AG04450 (cell line): ENCODE measurements at places on chromosomes 5 and 9.

GRCh38 chr9:34171753-34172535, 6.9 kb upstream of the UBAP1 start:
- no peak for DNase-seq

DNA sequence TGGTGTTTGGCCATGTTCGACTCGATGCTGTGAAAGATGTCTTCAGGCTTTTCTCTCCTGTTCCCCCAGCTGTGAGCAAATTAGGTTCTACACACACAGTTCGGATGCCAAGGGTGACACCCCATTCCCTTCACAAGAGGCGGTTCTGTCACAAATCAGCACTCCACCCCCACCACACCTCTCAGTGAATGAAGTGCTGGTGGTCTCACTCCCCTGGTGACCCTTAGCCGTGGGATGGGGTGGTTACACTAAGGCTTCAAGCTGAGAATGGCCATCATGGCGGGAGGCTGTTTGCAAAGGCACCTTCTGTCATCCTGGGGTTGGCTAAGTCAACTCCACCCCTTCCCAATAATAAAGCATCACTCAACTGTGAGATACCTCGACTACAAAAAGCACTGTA, 26.4 kb downstream of the AMBP start:
- no peak for DNase-seq

- no peak for DNase-seq
Observed at GRCh38 chr5:37695647-37696046, 144.2 kb downstream of the GDNF start.

- DNase-seq: no peak
Observed at GRCh38 chr5:52779213-52779612, 8.5 kb upstream of the ITGA1 start.

DNA sequence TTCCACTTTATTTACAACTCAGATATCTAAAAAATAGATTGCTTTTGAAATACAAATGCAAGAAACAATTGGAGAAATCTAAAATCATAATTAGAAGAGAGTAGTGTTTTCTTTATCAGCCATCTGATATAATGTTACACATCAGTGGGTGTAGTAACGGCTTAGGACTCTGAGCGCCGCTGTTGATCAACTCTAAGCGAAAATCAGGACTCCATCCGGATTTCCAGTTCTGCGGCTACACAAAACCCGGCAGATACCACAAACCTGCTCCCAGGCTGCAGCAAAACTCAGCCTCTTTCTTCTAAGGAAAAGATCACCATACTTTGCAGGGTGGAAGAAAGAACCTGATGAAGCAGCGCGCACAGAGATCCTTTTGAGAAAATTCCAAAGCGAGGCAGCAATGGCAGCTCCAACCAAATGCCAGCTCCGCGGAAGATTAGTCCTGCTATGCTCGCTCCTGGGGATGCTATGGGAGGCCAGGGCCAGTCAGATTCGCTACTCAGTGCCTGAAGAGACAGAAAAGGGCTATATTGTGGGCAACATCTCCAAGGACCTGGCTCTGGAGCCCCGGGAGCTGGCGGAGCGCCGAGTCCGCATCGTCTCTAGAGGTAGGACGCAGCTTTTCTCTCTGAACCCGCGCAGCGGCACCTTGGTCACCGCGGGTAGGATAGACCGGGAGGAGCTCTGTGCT, at the start of gene PCDHGA9:
Gene PCDHGA9 (plus strand): TSS at position 226 of the 691 bp plus-strand sequence. CDS start 175 bp downstream, at position 401.
- no peak for DNase-seq

DNA sequence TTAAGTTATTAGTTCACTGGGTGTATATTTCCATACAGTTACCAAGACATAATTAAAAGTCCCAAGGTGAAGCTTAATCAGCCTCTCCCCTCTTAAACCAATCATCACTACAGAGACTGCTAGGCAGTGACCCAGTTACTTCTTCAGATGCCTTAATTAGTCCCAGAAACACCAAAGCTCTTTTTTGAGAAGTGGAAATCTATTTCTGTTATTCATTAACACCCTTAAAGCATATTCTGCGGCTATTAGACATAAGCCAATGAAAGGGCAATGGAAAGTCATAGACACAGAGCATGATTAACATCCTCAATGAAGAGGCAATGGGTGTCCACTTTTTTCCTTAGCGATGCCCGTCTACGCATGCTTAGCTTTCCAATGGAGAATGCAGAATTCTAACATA, 48.3 kb upstream of the DNAH5 start:
- DNase-seq: no peak

DNA sequence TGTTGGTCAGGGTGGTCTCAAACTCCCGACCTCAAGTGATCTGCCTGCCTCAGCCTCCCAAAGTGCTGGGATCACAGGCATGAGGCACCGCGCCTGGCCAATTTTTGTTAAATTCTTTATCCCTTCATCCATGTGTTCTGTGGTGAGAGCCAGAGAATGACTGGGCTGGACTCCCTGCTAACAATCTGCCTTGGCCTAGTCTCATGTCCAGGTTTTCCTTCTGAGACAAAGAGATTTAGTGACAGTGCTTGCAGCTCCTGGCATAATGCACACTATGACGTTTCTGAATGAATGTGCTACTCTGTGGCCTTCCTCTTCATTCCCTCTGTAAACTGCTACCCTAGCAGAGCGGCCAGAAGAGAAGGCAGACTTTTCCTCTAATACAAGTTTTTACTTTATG, 79.3 kb downstream of the FOXD1 start:
- no peak for DNase-seq

DNA sequence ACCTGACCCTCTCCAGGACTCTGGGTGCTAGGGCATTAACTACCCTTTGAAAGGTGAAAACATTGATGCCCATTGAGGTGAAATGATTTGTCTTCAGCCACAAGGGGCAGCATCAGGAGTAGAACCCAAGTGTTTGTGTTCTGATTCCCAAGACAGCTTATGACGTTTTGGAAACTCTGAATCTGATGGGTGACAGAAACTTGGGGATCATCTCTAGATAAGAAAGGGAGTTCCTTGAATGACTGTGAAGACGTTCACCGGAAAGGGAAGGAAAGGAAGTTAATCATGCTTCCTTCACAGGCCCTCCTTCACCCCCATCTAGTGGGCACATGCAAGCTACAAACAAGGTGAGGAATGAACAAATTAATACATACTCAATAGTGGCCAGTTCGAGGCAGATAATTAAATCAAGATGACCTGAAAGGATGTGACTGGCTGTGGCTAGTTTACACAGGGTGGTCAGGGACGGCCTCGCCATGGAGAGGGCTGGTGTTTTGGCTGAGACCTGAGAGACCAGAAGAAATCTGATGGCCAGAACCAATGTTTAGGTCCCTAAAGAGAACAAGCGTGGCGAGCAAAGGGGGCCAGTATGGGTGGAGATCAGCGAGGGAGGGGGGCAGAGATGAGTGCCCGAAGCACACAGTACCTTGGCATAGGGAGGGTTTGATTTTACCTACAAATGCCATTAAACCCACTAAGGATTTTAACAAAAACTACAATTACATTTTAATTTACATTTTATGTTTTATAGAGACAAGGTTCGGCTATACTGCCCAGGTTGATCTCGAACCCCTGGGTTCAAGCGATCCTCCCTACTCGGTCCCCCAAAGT, 937 bp upstream of the SLC26A2 start:
- DNase-seq: no peak

GRCh38 chr5:167985373-167985772, 306.1 kb upstream of the WWC1 start:
- DNase-seq: no peak

- DNase-seq: no peak
Observed at GRCh38 chr5:1921711-1922110, 39.0 kb upstream of the IRX4 start.
